T-cell (primary cell): ENCODE measurements at places on chromosomes 6 and 20. TPM values are rescaled to one million over a fixed set of nuclear protein-coding genes. Genes with fewer than 3 reads are reported as not detected.

DNA sequence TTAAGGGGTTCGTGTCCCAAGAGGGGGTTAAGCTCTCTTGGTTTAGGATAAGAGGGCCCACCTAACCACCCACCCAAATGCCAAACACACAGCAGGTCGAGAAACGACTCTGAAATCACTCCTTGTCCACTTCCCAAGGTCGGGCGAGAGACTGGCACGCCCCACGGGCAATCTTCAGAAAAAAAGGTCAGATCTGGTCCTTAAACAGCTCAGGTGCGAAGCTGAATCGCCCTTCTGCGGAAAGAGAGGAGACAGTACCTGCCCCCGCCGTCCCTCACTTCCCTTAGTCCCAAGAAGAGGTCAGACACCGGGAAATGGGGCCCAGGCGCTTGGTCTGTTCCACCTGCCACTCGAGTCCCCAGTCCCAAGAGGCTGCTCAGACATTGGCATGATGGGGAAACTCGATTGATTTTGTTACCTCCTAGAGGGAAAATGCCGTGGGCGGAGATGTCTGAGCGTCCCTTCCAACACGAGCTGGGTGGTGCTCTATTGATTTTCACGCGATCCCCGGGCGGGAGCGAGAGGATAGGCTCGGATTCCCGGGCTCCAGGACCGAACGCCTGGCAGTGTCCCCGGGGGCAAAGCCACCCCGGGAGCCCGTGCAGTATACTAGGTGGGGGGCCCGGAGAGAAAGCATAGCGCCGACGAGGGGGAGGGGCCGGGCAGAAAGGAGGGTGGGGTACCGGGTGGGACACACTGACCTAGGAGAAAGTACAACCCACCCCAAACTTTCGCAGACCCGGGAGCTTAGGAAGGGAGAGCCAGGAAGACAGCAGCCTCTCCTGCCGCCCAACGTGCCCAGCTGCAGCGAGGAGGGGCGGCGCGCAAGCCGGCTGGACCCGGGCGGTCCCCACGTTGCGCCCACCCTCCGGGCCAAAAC, 1.1 kb upstream of the SAMD5 start:
- no peak for DNase-seq

- no peak for DNase-seq
Measured at GRCh38 chr6:85490516-85491248, 40.8 kb downstream of the NT5E start.

DNA sequence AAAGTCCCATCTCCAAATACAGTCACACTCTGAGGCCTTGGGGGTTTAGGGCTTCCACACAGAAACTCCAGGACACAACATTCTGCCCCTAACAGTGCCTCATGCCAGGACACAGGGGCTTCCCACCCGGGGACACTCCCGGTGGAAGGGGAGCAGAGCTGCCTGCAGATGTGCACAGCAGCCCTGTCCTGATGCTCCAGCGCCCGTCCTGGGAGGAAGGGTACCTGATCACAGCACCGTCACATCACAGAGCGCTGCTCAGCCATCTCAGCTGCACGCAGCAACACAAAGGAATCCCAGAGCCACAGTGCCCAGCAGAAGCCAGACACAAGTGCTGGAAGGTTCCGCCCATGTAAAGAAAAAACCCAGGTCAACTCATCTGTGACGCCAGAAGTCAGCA, 156.7 kb downstream of the TAF4 start:
- no peak for DNase-seq

Gene KCNK16
- total RNA-seq = not detected

Gene CDSN
- total RNA-seq = not detected
